ENCODE measurements at places on chromosomes 7 and 10. TPM values are rescaled to one million over a fixed set of nuclear protein-coding genes. Genes with fewer than 3 reads are reported as not detected.
A peak's percentile ranks its signal among the peaks of the same experiment; 100 is the strongest.

The UPF2 gene
- total RNA-seq = 9.7 TPM

DNA sequence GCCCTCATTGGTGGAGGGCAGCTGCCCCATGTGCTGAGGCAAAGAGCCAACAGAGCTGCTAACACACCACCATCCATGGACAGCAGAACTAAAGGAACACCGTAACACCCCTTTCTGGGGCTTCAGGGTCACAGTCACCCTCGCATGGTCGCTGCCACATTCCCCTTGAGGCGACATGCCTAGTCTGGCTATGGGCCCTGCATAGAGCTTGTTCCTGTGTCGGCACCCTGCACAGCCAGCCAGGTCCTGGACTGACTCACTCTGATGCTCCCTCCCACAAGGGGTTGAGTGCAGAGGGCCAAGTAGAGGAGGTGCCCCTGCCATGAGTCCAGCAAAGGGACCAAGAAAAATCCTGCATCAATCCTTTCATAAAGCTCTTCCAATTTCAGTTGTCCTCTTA lies 77.8 kb downstream of the GNAT3 start:
- DNase-seq = no peak

DNA sequence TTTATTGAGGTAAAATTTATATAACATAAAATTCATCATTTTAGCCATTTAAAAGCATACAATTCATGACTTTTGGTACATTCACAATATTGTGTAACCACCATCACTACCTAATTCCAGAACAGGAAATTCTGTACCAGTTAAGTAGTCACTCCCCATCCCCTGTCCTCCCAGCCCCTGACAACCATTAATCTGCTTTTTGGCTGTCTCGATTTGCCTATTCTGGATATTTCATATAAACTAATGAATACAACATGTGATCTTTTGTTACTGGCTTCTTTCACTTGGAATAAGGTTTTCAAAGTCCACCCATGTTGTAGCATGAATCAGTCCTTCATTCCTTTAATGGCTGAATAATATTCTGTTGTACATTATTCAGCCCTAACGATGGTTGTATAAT lies 115.6 kb upstream of the KLF14 start:
- DNase-seq = no peak

GRCh38 chr10:131858118-131858515 lies 42.7 kb upstream of the PPP2R2D start:
- DNase-seq = no peak

DNA sequence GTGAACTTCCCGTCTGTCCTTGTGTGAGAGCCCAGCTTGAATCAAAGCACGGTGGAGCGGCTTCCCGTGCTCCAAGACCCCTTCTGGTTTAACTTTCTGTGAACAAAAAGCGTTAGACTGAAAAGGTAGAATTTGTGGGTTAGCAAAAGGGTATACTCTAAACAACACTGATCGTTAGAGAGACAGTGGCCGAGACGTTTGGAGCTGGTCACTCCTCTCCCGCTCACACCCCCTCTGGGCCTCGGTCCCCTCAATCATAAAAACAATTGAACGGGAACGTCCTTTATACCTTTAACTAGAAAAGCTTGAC lies 502 bp downstream of the PRKRIP1 start:
- DNase-seq = no peak

DNA sequence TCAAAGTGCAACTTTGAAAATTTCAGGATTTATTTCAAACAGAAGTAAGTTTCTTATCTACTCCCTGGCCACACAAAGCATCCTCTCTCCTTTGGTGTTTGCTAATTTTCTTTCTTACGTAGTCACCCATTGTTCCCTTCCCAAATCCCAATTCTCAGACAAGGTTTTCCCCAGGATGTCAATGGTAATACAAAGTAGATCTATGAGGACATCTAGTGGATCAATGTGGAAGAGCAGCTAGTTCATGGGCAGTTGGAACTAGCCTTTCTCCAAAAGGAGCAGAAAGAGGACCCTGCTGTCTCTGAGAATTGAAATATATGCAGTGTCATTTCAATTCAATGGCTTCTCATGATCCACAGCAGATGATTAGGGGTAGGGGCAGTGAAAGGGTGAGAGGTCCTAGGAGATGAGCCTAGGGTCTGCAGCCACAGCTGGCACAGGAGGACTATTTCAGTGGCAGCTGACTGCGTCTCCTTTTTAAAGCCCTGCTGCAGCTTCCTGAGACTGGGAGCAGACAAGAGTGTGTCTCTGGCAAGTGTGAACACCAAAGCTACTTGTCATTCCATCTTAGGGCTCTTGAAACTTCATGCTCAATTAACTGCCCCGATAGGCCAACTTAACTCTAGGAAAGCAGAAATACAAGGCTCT lies 632.6 kb downstream of the KCNMA1 start:
- DNase-seq = peak; percentile 57

The GET4 gene
- total RNA-seq = 25.9 TPM

GRCh38 chr7:69935107-69935506 lies 336.8 kb downstream of the AUTS2 start:
- no peak for DNase-seq

DNA sequence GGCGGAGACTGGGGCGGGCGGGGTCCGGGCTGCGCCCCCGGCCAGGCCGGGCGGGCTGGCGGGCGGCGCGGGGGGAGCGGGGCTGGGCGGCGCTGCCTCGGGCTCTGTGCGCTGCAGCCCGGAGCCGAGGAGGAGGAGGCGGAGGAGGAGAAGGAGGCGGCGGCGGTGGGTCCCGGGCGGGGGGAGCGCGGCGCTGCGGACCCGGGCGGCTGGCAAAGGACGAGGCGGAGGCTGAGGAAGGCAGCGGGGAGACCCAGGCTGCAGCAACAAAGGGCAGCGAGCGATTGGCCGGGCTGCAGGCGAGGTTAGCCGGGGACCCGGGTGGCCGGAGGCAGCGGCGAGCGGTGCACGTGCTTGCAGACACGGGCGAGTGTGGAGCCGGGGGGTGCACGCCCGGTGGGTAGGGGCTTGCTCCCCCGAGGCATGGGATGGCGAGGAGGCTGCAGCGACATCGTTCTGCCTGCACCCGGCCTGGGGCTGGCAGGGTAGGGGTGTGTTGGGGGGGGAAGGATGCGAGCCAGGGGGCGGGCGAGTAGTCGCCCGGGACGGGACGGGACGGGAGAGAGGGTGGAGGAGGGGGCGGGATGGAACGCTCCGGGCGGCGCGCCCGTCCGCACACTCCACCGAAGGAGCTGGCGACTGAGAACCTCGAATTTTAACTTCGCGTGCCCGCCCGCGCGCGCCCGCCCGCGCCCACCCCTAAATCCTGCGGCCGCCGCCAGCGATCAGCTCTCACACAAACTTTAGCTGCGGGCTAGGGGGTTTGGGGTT lies 844 bp upstream of the KAT6B start:
- DNase-seq = peak; percentile 22

The SMKR1 gene
- total RNA-seq = 4.4 TPM

The PYROXD2 gene
- 5.0 TPM for total RNA-seq

DNA sequence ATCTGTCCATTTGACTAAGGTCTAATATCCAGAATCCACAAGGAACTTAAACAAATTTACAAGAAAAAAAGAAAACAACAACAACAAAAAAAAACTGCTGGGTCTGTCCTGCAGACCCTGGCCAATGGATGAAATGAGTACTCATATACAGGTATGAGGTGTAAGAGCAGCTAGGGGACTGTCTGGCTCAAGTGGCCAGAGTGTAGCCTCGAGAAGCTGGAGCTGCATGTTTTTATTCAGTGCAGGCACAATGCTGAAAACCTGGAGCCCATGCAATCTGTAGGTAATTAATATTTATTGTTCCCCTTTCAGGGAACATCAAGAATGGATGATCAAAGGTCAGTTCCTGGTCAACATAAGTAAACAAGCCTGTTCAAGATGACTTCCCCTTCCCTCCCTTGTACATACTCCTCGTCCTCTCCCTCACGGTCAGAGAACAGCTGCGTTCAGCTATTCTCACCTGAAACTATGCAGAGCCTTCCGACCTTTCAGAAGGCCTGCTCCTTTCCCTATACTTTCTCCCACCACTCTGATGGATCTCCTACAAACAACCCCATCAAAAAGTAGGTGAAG lies 15.5 kb downstream of the CYP2C19 start:
- DNase-seq = no peak

The ETV1 gene
- total RNA-seq = 81.6 TPM

DNA sequence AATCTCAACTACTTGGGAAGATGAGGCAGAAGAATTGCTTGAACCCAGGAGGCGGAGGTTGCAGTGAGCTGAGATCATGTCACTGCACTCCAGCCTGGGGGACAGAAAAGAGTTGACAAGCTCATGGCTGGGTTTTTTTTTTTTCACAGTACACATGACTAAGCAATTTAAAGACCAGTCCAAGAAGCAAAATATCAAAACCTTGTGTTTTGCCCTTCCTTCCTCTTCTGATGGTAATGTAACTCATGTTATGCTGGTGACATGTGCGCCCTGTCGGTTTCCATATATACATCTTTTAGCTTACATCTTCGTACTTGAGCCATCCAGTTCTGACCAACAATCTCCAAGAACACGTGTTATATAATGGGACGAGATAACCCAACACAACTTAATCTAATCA lies 237.7 kb upstream of the PLXDC2 start:
- DNase-seq = no peak

DNA sequence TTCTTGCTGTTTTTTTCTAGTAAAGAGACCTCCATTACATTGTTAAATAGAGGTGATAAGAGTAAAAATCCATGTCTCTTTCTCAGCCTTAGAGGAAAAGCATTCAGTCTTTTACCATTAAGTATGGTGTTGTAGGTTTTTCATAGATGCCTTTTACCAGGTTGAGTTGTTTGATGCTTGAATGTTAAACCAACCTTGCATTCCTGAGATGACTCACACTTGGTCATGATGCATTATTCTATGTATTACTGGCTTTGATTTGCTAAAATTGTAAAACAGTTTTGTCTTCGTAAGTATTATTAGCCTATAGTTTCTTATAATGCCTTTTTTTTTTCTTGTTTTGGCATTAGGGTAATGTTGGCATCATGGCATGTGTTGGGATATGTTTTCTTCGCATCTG lies 90.0 kb downstream of the ANKRD61 start:
- DNase-seq = no peak

DNA sequence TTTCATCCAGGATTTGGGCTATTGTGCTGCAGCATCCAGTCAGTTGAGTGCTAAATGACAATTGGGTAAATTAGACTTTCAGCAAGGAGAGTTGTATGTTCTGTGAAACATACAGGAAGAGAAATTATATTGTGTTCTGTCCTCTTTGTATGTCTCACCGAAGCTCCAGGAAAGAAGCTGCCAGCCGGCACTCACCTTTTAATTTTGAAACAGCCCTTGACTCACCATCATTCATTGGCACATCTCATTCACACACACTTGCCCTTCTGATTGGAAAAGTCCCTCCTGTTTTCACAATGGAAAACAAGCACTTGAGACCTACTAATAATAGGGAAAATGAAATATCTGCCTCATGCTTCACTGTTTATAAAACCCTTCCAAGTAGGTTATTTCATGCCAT lies 495.6 kb downstream of the RPS24 start:
- no peak for DNase-seq

- no peak for DNase-seq
Measured at GRCh38 chr10:15605740-15606369, 113.9 kb downstream of the ITGA8 start.

DNA sequence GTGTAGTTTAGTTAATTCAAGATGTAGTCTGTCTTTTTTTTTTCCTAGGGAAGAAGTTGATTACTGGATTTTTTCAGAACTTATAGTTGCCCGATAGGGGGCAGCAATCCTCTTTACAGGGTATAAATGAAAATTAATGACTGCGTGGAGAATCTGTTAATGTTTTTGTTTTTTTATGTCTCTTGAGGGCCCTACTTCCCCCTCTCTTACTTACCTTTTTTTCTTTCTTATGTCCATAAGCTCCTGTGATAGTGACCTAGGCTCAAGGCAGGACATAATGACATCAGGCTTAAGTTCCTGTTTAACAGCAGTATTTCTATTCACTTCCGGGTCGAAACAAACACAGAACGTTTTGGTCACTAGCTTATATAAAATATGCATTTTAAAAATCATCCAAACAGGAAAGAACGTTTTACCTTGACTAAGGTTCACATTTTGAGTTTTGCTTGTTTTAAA lies 18.8 kb downstream of the CDC123 start:
- DNase-seq = peak; percentile 16

DNA sequence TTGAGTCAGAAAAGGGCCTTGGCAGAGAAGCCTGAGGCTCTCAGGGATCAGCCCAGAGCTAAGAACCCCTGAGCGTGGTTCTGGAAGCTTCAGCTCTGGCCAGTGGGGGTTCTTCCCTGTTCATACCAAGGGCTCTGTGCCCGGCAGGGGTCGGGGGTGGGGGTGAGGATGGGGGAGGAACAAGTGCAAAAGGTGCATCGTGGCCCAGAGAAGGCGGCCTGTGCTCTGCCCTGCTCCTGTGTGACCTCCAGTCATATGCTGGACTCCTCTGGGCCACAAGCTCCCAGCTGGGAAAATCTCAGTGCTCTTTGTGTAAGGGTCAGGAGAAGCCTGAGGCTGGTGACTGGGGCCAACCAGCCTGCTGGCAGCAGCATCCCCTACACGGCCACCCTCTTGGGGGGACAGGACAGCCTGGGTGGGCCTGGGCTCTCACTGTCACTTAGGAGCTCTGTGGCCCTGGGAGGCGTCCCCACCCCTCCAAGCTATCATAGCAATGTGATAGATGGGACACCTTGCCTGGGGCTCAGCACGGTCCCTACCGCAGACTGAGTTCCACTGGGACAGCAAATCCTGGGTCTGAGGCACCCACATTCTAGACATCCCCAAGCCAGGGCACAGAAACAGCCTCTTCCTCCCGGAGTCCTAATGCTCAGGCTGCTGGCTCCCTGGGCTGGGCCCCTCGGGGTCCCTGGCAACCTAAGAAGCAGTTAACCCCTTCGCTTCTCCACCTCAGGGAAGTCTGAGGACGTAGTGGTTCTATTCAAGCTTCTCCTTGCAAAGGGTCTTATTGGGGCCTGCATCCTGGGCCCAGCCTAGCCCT lies 2.5 kb downstream of the MMRN2 start:
- no peak for DNase-seq

DNA sequence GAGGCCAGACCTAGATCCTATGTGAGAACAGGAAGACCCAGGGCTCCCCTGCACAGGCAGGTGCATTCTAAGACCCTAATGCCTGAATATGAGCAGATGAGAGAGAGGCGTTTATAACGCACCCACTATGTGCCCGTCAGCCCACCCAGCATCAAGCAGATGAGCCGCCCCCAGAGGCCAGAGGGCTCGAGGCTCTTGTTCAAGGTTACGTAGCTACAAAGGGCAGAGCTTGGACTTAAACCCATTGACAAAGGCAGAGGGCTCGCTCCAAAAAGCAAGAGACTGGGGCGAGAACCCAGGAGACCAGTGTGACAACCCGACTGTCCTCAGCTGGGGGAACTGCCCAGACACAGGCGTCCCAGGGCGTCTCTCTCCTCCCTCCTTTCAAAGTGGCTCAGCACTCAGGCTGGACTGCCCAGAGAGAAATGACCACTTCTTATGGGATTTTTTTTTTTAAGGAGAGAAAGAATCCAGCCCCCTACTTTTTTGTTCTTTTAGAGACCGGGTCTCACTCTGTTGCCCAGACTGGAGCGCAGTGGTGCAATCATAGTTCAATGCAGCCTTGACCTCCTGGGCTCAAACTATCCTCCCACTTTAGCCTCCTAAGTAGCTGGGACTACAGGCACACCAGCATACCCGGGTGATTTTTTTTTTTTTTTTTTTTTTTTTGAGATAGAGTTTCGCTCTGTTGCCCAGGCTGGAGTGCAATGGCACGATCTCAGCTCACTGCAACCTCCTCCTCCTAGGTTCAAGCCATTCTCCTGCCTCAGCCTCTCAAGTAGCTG lies 40.1 kb downstream of the TNRC18 start:
- no peak for DNase-seq

GRCh38 chr7:107530751-107531150 lies 33.0 kb downstream of the COG5 start:
- DNase-seq = no peak

The SFXN2 gene
- total RNA-seq = 2.4 TPM

GRCh38 chr10:130729876-130730275 lies 581.6 kb downstream of the TCERG1L start:
- no peak for DNase-seq

The SPDYE9 gene
- 0.54 TPM for total RNA-seq

The KLHL7 gene
- total RNA-seq = 50.9 TPM
